ENCODE measurements at places on chromosomes 1 and 21.

DNA sequence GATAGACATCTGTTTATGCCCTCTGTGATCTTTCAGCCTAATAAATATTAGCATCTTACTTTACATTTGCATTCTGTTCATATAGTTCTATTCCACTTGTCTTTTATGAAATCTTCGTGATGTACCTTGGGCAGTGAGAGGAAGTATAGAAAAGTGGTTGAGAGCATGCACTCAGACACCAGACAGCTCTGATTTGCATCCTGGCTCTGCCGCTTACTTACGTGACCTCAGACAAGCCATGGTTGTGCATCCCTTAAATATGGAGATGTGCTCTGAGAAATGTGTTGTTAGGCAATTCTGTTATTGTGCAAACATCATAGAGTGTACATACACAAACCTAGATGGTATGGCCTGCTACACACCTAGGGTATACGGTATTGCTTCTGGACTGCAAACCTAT lies 22.9 kb downstream of the OVGP1 start:
- no peak for DNase-seq

GRCh38 chr1:26015358-26015757 lies 6.2 kb upstream of the EXTL1 start:
- no peak for DNase-seq

GRCh38 chr1:114118351-114118990 lies 35.2 kb downstream of the SYT6 start:
- DNase-seq = no peak

DNA sequence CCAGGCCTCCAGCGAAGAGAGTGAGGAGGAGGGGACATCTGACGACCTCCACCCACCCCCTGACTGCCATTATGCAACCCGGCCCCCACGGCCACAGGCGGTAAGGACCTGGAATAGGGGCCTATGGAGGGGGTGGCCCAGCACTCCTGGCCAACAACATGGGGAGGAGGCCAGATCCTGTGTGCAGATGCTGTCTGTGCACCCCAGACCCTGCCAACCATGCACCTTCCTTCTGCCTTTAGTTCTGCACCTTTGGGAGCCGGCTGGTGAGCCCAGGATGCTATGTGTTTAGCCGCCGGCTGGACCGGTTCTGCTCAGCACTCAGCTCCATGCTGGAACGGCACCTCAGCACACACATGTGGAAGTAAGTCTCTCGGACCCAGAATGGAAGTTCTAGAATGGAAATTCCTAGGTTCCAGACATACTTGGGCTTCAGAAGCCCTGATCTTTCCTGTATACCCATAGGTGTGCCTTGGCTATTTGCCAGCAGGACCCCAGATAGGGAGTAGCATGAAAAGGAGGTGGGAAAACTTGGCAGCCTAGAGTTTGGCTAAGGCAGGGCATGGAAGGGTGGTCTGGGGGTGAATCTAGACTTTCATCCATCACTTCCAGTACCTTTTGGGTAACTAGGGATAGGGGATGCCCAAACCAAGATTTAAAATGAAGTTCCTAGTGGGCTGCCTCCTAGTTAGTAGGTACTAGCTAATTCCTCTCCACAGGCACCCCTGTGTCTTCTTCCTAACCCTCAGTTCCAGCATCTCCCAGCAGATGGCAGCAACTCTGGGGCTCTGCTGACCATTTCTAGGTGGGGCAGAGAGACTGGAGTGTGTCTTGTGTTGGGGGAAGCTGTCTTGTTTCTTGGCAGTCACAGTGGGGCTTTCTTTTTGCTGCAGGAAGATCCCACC lies 3.6 kb upstream of the CYB561D1 start:
- DNase-seq = peak; percentile 88

DNA sequence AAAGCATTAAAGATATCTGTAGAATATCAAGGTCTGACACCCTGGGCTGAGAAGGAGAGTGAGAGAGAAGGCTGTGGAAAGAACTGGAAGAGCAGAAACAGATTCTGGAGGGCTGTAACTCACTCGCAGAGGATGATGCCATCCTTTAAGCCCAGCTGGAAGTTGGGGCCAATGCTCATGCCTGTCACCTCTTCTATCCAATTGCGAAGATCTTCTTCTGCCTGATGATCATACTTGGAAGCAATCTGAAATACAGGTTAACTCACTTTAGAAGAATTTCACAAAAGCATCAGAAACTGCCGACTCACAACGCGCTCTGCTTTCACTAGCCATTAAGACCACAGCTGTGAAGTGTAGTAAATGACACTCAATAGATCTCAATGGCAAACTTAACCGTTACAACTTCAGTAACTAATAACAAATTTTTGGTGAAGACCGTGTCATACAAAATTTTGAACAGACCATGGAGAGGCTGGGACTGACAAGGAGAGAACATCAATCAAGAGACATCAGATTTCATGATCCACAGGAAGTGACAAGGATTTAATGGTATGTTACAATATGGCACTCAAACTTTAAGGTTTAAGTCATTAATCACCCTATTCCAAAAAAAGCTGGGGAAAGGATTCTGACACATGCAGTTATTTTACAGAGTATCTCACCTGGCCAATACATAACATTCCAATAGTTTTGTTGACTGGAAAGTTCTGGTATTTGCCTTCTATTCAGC lies 23.5 kb downstream of the CNN3 start:
- no peak for DNase-seq

- no peak for DNase-seq
Measured at GRCh38 chr1:206986885-206987284, 16.6 kb upstream of the FCAMR start.

- DNase-seq = no peak
Measured at GRCh38 chr1:41535276-41535675, 50.8 kb upstream of the EDN2 start.

- DNase-seq = peak; percentile 72
Measured at GRCh38 chr1:7915826-7916500, 24.7 kb downstream of the TNFRSF9 start.

Measured in activated CD8-positive, alpha-beta memory T cell treated with anti-CD3 and anti-CD28 coated beads for 24 hours (primary cell).